ENCODE measurements at places on chromosomes 13 and 19.

- no peak for DNase-seq
These were observed 7.6 kb upstream of the GJB6 start for GRCh38 chr13:20239748-20240147.

DNA sequence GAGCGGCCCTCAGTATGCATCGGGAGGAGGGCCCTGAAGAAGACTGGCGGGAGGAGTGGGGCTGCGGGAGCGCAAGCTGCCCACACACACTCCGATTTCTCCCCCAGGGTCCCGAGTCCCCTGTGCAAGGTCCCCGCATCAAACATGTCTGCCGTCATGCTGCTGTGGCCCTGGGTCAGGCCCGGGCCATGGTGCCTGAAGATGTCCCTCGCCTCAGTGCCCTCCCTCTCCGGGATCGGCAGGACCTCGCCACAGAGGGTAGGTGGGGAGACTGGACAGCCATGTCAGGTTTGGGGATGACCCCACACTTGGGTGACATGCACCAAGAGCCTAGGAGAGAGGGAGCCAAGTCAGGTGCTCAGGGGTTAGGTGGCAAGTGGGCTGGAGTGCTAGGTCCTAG lies 4.7 kb downstream of the KMT2B start:
- DNase-seq = no peak

- DNase-seq = no peak
These were observed 31.1 kb downstream of the RDH8 start for GRCh38 chr19:10044390-10044789.

DNA sequence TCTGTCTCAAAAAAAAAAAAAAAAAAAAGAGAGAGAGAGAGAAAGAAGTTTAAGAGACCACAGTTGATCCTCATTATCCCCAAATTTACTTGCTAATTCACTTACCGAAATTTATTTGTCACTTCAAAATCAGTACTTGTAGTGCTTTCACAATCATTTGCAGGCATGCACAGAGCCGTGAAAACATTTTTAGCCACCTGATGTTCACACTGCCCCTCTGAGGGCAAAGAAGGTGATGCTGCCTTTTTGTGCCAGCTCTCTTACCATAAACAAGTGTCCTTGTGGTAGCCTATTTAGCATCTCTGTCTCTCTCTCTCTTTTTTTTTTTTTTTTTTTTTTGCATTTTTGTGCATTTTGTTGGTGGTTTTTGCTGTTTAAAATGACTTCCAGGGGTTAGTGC lies 24.1 kb upstream of the CASP14 start:
- no peak for DNase-seq

DNA sequence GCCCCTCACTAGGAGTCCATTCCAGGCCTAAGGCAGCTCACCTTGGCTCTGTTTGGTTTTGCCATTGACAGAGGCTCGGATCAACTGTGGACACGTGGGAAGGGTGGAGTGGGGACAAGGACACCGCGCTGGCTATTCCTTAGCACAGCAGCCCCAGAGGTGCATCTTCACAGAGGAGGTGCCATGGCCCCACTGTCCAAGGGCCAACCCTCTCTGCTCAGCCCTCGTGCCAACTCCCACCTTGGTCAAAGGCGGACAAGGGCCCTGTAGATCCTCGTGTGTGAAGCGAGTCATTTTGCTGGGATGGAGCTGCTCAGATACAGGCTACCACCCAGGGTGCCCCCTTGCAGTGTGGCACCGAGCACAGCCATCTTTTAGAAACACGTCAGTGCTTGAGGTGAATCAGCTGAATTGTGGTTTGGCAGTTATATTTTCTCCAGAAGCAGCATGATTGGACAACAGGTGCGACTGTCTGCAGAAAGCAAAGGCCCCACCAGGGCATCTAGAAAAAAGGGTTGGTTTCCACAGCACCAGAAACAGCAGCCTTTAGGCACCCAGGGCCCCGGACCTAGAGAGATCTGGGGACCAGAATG lies 192.1 kb upstream of the GPR12 start:
- no peak for DNase-seq

- DNase-seq = no peak
These were observed 518.8 kb downstream of the MYO16 start for GRCh38 chr13:109148243-109148642.

- no peak for DNase-seq
These were observed 1.5 kb upstream of the C5AR2 start for GRCh38 chr19:47330466-47330869.

DNA sequence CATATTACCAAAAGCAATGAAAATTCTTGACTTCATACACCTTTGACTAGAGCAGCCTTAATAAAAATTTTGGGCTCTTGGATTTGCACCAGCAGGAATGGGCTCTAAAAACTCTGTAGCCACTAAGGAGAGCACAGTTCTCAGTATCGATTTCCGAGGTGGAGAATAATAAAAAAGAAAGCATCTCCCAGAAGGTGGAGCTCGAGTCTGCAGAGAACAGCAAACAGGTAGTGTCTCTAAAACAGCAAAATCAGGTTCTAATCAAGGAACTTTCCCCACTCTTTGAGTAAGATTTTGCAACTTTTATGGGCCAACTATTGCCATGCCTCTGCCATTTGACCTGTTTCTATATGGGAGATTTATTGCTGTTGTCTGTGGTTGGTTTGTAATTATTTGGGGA lies 258.7 kb upstream of the GPC6 start:
- DNase-seq = no peak

- DNase-seq = no peak
These were observed 4.9 kb downstream of the ERICH4 start for GRCh38 chr19:41447732-41448332.

DNA sequence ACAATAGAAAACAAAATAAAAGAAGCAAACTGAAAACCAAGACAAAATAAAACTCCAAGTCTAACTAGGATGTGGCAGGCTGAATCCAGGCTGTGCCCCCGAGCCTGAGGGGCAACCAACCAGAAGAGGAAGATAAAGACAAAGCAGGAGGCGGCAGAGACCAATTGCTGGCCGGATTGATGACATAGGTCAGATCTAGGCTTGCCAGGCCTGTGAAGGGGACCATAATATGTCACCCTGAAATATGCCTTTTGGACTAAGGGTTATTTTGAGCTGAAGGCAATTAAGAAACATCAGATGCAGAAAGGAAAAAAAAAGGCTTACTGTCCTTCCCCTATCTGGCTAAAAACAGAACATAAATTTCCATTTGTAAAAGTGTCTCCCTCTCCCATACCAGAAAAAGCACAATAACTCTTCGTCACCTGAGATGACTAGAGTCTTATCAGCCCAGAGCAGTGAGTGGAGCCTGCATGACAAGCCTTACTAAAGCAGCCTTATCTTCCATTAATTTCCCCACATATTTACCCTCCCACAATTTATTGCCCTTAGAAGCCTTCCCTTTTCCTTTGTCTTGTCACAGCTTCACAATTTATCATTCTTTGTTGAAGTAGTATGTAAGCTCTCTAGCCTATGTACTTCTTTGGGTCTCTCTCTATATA lies 22.8 kb downstream of the ATP8A2 start:
- DNase-seq = no peak

- no peak for DNase-seq
These were observed 6.4 kb downstream of the JAK3 start for GRCh38 chr19:17841371-17841809.

- DNase-seq = no peak
These were observed 67.5 kb downstream of the TSC22D1 start for GRCh38 chr13:44508562-44509077.

GRCh38 chr13:52128714-52129700 lies at the start of gene NEK5:
Gene NEK5 (minus strand): TSS chr13:52129073. CDS start chr13:52127482, 1,591 bp downstream.
- DNase-seq = peak; percentile 66

GRCh38 chr19:51137792-51138425 lies 4.2 kb upstream of the SIGLEC7 start:
- DNase-seq = no peak

DNA sequence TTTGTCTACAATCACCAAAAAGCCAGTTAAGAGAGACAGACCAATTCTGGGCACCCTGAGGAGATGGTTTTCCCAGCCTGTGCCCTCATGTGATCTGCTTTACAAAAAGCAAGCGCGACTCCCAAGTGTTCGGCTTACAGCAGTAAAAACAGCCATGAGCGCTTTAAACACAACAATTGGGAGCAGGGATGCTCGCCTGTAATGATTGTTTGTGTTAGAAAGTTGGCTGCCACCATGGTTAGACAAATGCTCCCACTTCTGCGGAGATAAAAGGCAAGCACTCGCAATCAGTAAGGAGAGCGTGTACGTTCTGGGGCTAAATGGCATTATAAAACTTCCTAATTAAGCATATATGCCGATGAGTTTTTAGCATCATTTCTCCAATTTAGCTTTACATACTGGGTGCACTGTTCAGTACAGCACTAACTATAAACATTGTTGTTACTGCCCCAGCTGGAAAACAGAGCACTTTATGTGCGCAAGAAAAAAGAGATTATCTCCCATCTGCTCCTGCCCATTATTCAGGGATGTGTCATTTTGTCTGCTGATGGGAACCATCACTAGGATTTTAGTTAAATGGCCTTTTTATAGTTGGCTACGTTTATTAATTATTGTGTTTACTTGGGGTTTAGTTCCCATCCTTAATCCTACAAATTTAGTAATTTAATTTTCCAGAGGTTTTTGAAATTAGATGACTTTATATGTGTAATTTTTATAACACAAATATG lies 309.3 kb upstream of the MAB21L1 start:
- DNase-seq = no peak

DNA sequence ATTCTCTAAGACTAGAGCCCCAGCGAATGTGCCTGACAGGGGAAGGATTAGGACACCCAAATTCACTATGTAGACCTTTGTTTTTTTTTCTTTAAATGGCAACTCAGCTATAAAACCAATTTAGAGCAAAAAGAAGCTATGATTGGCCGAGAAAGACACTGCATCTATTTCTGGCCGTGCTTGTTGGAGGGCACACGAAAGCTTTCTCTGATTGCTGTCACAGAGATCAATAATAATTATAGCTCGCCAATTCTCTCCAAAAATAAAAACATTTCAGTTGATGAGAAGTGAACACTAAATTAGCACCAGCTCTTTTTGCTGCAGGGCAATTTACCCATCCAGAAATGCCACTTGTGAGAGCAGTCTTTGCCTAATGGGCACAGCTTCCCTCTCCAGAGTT lies 31.2 kb downstream of the CBY2 start:
- DNase-seq = no peak

DNA sequence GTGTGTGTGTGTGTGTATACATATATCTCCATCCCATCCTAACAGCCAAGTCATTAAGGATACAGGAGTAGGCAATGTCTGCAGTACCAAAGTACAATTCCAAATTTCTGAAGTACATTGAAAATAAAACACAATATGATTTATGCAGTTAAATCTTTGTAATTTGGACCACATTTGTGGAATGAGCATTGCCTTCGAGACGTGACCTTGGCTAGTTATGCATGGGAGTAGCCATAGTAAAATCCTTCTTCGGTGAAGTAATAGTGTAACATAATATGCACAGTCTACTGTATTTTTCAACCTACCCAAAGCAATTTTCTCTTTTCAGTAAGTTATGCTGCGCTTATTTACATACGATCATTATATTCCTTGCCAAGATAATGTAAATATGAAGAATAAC lies 665.7 kb upstream of the GPC6 start:
- no peak for DNase-seq

- DNase-seq = peak; percentile 89
These were observed 710 bp upstream of the BTBD2 start for GRCh38 chr19:2016041-2016807.

- peak; percentile 79 for DNase-seq
These were observed 51.9 kb downstream of the DNM2 start for GRCh38 chr19:10769533-10770491.

- no peak for DNase-seq
These were observed 1.8 kb downstream of the FXYD7 start for GRCh38 chr19:35144600-35145436.

- no peak for DNase-seq
These were observed 35.3 kb upstream of the CD177 start for GRCh38 chr19:43318203-43318602.

- no peak for DNase-seq
These were observed 7.3 kb upstream of the NLRP8 start for GRCh38 chr19:55940306-55940705.

- no peak for DNase-seq
These were observed 61.3 kb upstream of the ADGRL1 start for GRCh38 chr19:14267224-14267741.

GRCh38 chr19:16942583-16942982 lies 53.8 kb downstream of the F2RL3 start:
- no peak for DNase-seq

DNA sequence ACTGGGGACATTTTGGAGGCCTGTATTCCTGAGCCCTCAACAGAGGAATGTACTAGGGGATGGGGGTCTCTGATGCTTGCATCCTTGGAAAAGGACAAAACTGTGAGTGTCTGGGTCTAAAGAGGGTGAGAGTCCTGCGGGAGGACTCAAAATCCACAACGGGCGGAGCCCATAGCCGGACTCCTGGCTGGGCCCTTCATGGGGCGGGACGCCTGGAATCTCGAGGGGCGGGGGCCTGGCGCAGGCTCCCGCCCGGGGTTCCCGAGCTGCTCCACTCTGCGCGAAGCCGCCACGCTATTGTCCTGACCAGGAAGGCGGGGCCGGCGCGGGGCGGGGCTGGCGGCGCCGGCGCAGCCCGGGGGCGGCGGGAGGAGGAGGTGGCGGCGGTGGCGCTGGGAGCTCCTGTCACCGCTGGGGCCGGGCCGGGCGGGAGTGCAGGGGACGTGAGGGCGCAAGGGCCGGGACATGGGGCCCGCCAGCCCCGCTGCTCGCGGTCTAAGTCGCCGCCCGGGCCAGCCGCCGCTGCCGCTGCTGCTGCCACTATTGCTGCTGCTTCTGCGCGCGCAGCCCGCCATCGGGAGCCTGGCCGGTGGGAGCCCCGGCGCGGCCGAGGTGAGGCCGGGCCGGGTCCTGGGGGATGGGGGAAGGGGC lies at the start of gene APLP1:
APLP1 (plus strand) TSS at position 403 of the 651 bp plus-strand sequence; CDS start at position 466, 63 bp downstream.
- DNase-seq = peak; percentile 87

- no peak for DNase-seq
These were observed 1.7 kb upstream of the PRAM1 start for GRCh38 chr19:8504171-8504570.

DNA sequence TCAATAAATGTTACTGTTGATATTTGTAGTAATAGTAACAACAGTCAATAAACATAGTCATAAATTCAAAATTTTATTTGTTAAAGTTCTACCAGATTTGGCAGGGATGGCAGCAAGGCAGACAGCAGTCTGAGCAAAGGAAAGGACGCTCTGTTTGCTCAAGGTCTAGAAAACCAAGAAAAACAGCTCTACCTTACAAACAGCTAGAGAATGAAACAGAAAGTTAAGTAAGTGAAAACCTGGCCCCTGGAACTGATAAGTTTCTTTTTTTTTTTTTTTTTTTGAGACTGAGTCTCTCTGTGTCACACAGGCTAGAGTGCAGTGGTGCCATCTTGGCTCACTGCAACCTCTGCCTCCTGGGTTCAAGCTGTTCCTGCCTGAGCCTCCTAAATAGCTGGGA lies 27.9 kb downstream of the ENOX1 start:
- no peak for DNase-seq

DNA sequence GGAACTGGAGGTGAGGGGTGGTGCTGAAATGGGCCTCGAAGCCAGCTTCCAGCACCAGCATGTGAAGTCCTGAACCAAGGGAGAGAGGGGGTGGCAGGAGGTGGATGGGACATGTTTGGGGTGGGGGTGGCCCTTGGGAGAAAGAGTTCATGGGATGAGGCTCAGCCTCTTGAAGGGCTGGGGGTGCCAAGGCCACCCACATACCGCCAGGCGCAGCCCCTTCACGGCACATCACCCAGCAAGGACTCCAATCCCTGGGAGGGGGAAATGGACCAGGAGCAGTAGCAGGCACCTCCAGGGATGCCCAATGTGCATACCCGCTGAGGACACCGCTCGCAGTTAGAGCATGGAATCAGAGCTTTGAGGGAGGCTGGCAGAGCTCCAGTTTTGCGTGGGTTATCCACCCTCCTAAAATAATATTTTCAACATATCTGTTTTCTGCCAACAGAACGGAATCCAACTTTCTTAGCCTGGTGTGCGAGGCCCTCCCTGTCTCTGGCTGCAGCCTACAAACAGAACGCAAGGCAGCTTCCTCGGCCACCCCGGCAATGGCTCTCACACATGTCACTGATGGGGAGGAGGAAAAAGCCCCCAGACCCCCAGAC lies 140.5 kb upstream of the VSTM2B start:
- DNase-seq = no peak

Measured in heart left ventricle (tissue), 16 donors.